ENCODE measurements at places on chromosomes 16 and 17.

DNA sequence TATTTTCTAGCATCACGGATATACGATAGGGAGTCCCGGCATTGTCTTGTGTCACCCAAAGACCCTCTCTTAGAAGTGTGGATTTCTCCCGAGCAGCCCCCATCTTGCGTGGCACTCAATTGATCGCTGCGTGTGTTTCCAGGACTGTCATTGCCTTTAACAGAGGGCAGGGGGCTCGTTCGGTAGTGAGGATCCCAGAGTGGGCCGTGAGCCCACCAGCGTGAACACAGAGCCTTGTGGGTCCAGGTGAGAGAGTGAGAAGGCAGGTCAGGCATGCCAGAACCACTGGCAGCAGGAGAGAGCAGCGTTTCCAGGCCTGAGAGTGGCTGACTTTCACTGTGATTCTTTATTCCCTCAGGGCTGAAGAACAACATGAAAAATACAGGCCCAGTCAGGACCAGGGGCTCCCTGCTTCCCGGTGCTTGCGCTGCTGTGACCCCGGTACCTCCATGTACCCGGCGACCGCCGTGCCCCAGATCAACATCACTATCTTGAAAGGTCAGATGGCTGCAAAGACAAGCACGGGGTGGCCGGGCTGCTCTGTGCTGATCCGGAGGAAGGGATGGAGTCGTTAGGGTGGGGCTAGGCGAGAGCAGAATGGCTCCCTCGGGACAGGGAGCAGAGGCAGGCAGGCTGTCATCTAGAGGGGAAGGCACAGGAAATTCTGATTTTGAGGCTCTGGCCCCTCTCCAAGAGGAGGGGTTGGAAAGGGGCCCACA, 22.4 kb downstream of the C1QTNF1 start:
- no peak for DNase-seq

- no peak for DNase-seq
Observed at GRCh38 chr17:48502901-48503300, 27.9 kb downstream of the HOXB1 start.

GRCh38 chr16:80666378-80667250, 125.8 kb downstream of the DYNLRB2 start:
- no peak for DNase-seq

- DNase-seq, result no peak
Observed at GRCh38 chr17:57930239-57930638, 25.0 kb downstream of the CUEDC1 start.

All from forelimb muscle (tissue), 1 donor.